ENCODE measurements at places on chromosomes 5 and 9.

- no peak for DNase-seq
These were observed 80.3 kb upstream of the ROR2 start for GRCh38 chr9:92030367-92030766.

DNA sequence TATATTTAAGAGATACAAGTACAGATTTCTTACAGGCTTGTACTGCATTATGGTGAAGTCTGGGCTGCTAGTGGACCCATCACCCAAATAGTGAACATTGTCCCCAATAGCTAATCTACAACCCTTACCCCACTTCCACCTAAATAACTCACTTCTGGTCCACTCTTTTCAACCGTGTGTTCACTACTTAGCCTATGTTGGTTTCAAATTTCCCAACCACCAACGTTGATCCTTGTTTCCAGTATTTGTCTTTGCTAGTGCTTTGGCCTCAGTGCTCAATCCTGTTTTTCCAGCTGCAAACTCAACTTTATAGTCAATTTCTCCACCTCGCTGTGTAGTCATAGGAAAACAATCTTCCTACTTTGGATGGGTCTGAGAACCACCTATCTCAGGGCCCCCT, 45.3 kb upstream of the TTC39B start:
- DNase-seq = no peak

DNA sequence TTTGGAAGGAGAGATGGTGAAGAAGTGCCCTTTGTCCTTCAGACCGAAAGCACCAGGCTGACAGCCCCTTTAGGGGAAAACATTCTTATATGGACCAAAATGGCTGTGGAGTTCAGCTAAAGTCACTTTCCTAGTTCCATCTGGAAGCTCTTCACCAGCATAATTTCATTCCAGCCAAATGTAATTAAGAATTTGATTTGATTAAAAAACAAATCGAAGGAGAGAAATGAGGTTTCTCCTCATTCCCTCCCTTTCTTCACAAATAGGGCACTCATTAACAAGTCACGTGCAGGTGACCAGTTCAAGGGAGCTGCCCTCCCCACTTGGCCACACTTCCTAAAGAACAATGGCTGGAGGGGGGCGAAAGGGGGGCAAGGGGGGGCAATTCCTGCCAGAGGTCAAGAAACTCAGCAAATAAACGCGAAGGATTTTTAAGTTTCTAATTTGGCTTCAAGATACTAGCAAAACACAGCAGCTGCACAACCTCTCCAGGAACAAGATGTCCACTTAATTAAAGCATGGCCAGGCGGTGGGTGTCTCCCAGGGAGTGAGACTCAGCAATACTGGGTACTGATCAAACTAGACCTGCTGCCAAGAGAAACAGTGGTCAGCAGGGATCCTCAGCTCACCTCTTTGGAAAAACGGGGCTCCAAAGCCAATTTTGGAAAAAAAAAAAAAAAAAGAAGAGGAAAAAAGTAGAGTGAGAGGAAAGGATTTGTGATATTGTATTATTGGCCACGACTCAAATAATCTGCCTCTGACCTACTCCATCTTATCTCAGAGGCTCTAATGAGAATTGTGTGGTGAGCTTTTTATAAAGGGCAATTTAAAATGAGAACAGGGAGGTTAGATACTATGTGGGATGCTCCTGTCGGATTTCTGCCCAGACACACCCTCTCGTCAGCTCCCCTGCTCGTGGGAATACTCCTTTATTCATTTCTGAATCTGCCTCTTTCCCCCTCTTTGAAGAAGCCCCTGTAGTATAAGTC, 254.3 kb downstream of the ZSWIM6 start:
- no peak for DNase-seq

GRCh38 chr5:154140381-154140780, 50.2 kb upstream of the GALNT10 start:
- no peak for DNase-seq

DNA sequence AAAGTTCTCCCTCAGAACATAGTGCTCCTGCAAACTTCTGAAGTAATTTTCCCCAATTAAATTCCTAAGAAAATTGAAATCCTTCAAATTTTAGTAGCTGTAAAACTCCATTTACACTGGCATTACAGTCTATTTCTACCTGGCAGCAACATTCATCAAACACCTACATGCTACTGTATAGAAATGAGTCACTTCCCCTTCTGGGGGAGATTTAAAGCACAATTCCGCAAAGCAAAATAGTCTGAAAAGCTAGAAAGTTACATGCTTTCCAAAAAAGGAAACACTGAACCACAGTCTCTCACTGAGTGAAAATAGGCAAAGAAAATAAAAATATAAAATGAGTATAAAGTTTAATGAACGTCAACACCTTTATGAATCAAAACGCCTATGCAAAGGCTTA, 43.3 kb downstream of the MCTP1 start:
- DNase-seq = no peak

- no peak for DNase-seq
These were observed 52.2 kb downstream of the MAP1B start for GRCh38 chr5:72159501-72159911.

GRCh38 chr9:38689678-38690077, 30.3 kb downstream of the FAM240B start:
- DNase-seq = peak; percentile 44

DNA sequence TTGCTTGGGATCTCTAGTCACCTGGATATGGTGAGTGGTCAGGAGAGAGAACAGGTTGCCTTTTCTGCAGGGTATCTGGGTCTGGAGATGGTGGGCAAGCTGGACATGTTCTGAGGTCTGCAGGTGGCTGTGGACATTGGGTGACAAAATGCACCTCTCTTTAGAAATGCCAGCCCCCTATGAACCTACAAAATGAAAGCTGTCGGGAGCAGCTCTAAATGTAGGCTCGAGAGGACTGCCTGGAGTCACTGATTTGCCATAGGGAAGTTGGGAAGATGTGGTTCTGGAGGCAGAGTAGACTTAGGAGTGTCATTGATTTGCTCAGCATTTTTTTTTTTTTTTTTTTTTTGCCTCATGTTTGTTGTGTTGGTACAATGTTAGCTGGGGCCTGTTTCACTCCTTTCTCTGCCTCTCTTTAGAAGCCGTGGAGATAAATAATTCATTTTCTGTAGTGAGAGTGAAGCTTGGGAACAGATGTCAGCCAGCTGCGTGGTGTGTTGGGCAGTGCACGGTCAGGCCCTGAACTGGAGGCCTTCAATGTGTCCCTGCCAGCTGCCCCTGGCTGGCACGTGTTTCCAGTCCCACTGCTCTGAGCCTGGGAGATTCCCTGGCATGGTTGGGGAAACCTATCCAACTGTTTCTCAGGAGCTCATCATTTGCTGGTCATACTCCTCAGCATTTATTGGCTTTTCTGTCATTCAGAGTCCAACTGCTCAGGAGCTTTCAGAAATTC, 5.4 kb downstream of the RGS3 start:
- no peak for DNase-seq

DNA sequence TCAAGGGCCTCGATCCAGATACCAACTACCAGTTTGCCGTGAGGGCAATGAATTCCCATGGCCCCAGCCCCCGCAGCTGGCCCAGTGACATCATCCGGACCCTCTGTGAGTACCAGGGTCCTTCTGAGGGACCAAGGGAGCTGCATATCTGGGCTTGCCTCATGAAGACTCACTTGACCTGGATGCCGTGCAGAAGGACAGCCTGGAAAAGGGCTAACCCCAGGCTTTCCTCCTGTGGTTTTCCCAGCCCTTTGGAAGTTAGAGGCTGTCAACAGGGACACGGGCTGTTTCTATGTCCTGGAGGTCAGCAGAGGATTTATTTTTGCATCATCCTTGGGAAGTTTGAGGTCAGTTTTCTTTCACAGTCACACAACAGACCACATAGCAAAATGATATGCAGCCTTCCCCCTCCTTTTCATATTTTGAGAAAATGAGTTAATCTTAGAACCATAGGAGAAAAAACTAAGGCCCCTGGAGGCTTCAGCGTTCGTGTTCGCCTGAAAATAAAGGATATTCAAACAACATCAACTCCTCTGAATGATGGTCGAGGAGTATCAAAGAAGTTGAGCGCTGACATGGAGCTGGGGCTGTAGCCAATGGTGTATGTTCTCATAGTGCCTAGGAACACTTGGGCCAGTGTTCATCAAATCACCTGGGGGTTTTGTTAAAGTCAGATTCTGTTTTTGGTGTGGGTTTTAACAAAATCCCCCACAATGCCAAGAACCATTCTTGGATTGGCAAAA, 112.2 kb downstream of the EGFLAM start:
- DNase-seq = no peak

- no peak for DNase-seq
These were observed 37.7 kb downstream of the SPARC start for GRCh38 chr5:151648988-151649387.

- no peak for DNase-seq
These were observed 55.5 kb downstream of the PCSK1 start for GRCh38 chr5:96377597-96377996.

GRCh38 chr5:147485046-147485445, 24.8 kb downstream of the DPYSL3 start:
- no peak for DNase-seq

GRCh38 chr5:172413601-172414171, 40.6 kb downstream of the SH3PXD2B start:
- no peak for DNase-seq

DNA sequence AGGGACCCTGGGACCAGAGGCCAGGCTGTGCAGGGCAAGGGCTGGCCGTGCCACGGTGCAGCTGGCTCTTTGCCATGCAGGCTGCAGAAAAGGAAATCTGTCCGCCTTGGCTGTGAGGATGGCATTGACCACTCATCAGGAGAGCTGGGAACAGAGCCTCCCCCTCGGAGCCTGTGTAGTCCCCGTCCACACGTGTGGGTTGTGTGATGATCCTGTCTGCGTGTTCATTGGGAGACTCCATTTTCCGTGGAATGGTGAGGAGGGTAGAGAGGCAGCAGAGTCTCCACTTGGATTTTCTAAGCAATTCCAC, 47.7 kb downstream of the EHMT1 start:
- no peak for DNase-seq

DNA sequence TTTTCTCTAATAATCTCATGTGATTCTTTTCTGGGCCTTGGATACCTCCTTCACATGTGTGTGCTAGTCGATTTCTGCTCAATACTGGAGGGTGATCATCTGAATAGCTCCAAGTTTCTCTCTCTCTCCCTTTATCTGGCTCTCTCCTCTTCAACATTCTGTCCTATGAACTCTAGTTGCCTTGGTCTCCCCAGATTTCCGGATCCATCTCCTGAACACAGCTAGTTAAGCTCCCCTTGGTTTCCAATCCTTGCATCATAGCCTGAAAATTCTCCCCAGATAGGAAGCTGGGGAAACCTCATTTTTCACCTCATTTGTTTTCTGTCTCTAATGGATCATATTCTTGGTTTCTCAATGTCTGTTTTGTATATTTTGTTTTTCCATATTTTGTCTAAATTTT, 832.3 kb downstream of the MTRR start:
- no peak for DNase-seq

DNA sequence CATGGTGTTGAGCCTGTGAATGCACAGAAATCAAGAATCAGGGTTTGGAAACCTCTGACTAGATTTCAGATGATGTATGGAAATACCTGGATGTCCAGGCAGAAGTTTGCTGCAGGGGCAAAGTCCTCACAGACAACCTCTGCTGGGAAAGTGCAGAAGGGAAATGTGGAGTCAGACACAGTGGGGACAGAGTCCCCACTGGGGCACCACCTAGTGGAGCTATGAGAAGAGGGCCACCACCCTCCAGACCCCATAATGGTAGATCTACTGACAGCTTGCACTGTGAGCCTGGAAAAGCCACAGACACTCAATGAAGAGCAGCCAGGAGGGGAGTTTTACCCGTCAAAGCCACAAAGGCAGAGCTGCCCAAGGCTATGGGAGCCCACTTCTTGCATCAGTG, 181.9 kb upstream of the SEMA6A start:
- DNase-seq = no peak

DNA sequence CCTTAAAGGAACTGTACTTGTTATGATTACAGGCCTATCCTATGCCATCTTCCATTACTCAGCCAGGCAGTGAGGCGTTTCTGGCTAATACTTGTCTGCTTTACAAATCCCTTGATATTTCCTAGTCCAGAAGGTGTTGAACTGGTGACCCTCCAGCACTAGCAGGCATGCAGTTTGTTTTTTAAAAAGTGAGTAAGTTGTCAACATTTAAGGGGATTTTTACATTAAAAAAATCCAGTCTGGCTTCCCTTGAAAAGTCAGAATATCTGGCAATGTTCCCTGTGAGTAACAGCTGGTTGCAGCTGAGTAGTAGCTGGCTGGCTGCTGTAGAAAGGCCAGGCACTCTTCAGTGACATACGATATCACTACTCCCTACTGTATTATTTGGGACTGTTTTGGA, 21.8 kb downstream of the GRIN3A start:
- DNase-seq = peak; percentile 42

DNA sequence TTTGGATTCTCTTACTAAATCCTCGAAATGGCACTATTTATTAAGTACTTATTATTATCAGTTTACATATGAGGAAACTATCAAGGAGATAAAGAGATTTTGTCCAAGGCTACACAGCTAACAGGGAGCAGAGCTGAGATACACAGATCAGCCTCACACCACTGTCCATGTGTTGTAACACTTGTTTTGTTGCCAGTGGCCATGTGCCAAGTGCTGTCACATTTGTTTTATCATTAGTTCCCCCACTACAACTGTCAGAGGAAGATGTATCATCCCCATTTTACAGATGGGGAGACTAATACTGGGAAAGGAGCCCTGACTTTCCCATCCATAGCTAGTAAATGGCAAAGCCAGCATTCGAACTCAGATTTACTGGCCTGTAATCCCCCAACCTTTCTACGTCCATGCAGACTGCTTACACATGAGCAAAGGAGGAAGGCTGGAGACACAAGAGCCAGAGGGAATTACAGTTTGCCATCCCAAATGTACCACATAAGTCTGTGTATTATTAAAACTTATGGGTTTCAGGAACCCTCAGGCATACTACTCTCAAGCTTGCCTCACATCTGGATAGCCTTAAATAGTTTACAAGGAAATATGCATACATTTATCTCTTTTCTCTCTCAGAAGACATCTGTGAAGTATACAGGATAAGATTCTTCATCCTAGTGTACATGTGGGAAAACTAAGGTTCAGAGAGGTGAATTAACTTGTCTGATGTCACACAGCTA, 25.1 kb downstream of the PAPPA start:
- DNase-seq = no peak

DNA sequence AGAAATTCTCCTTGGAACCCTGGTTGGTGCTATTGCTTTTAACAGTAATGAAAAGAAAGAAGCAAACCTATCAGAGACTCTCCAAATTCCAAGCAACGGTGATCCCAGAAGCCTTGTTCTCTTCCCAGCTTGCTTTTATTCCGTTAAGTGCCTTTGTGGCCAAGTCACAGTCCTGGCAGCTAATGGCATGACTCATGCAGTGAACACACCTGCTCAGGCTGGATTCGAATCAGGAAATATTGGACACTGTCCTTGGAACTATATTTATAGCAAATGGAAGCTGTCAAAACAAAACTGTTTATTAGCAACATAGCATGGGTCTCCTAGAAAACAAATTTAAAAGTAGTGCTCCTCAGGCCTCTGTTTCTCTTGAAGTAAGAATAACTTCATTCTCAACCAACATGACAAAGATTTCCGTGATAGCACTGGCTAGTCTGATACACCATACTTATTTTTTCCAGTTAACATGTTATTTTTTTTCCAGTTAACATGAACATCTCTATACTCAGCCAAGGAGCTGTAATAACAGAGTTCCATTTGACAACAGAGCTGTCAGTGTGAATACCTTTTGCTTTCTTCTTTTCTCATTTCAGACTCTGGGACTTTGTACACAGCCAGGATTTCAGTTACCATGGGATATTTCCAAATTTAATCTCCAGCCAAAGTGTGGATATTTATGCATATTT, 502.4 kb downstream of the GADD45G start:
- DNase-seq = peak; percentile 82
